Chondrocyte (in vitro differentiated cells): ENCODE measurements at places on chromosomes 12 and 14.
A peak's percentile ranks its signal among the peaks of the same experiment; 100 is the strongest.

- no peak for DNase-seq
Measured at GRCh38 chr14:49853572-49854375, 1.2 kb upstream of the NEMF start.

GRCh38 chr14:72480464-72481243 lies 413.2 kb downstream of the DPF3 start:
- DNase-seq = no peak

DNA sequence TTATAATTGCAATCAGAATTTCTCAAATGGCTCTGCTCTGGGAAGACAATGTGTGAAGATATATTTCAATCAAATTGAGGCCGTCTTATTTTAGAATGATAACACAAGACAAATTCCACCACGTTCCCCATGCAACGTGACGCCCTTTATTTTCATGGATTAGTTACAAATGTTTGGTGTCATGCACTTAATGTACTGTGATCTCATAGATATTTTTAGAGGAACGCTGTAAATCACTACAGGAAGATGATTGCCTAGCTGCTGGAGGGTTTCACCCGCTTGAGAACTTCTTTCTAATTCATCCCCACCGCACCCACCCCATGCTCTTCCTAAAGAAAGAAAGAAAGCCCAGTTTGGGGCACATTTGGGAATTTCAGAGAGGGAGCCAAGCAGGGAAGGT lies 117.2 kb downstream of the PLXNC1 start:
- DNase-seq = no peak

DNA sequence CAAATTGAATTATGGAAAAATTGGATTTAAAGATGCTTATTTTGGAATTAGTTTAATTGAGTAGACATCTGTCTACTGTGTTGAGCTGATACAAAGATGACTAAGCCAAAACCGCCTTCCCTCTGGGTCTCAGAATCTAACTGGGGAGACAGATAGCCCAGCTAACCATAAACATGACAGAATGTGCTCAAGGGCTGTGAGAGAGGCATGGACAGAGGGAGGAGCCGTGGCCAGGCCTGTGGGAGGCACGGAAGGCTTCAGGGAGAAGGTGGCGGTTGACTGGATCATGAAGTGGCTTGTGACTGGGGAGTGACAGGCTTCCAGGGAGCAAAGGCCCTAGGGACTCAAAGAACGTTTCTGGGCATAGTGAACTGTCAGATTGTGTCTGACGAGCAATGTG lies 74.6 kb downstream of the DACT1 start:
- no peak for DNase-seq

- DNase-seq = no peak
Measured at GRCh38 chr12:132204063-132204792, 60.0 kb downstream of the NOC4L start.

DNA sequence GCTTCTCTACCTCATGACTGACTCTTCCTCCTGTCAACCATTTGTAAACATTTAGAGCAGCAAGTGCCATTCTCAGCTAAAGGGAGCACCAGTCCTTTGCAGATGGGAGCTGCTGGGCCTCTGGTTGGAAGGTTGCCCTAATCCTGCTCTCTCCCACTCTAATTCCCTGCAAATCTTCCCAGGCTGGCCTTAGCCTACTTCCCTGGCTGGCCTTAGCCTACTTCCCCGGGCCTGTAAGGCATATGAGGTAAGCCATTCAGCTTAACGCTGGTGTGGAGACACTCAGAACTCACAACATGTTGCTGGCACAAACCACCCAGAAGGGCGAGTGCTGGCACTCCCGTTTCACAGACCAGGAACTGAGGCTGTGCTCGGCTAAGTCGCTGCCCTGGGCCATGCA lies 69.0 kb downstream of the CPSF2 start:
- DNase-seq = no peak

GRCh38 chr12:125614058-125614457 lies 548.8 kb downstream of the AACS start:
- DNase-seq = no peak

DNA sequence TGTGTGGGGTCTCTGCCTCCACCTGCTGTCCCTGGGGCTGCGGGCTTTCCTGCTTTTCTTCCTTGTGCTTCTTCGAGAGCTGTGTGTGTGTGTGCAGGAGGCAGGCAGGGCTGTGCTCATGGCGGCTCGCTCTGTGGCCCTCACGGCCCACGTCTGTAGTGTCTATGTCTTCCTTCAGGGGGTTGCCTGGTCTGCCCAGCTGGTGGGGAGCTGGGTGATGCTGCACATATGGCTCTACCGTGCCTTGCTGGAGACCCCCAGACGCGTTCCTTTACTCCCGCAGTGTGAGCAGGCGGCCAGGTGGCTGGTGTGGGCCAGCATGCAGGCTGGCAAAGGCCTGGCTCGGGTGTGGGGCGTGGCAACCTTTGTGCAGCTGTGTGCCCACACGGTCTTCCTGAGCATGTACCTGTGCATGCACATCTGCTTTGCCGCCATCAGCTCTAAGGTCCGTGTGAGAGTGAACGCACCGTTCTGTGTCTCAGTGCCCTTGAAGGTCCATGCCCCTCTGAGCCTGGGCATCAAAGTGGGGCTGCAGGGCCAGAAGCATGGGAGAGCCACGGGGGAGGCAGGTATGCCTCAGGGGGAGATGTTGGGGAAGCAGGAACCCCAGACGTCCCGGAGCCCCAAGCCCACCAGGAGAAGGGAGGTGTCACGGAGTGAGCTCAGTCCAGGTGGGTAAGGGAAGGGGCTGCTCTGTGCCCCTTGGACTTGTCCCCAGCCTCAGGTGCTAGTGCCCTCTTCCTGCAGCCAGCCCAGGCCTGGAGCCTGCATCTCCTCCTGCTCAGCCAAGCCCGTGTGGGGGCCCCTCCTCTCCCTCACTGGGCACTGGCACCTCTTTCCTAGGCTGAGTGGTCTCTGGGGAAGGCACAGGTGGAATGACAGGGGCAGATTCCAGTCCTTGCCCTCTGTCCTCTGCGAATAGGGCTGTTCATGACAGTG lies 26.4 kb downstream of the CLSTN3 start:
- DNase-seq = no peak

DNA sequence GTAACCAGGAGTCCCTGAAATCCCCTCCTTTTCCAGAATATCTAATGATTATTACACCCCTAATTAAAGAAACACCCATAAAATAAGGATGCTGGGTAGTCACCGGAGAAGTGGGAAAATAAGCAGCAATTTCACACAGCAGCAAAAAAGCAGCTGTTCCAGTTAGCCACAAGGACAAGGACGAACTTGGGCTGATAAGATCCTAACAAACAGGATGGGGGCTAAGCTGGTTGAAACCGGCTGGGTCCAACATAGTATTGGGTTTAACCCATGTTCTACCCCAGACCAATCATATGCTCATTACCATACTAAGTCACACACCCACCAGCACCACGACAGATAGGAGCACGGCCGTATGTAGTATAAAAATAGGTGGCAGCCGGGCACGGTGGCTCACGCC lies 100.7 kb downstream of the RPL10L start:
- DNase-seq = peak; percentile 37

DNA sequence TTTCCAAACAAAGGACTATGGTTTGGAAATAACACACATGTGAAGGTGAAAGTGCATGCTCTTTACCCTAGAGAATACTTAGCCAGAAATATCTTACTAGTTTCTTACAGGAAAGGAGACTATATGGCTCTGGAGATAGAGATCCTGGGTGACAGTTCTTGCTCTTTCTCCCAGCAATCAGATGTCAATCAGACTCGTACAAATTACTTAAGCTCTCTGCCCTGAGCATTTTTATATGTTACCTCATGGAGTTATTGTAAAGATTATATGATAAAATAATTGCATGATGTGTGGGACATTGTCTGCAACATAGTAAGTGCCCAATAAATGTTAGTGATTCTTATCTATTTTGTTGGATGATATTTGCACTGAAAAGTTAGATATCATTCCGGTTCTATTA lies 76.8 kb downstream of the FAR2 start:
- no peak for DNase-seq

DNA sequence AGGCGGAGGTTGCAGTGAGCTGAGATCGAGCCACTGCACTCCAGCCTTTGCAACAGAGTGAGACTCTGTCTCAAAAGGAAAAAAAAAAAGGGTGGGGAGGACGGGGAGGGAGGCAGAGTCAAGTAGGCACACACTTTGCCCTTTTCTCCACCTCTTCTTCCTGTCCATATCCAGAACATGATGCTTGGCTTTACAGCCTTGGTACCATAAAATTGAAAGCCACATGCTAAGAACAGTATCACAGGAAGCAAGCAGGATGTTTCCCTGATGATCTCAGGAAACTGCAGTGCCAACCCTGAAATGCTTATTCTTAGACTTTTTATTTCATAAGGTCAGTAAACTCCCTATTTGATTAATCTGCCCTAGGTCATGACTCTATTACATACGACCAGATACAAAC lies 32.5 kb upstream of the YAF2 start:
- DNase-seq = no peak

GRCh38 chr14:71737760-71738159 lies 194.5 kb upstream of the RGS6 start:
- DNase-seq = no peak

DNA sequence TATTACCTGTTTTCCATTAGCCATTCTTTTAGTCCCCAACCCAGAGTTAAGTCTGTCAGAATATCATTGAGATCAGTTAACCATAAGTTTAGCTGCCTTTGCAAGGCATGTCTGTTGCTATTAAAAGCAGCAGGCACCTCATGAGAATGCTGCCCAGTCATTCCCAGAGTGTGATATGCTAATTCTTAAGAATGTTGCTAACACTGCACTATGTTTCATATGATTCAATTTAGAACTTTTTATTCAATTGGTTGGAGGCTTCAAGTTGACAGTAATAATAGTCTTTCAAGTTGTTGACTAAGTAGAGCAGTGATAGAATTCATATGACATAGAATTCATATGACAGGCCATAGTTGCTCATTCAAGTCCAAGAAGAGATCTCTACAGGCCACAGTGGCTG lies 292.3 kb downstream of the FUT8 start:
- DNase-seq = no peak

- no peak for DNase-seq
Measured at GRCh38 chr12:9933958-9934357, 1.8 kb upstream of the CLEC2A start.

DNA sequence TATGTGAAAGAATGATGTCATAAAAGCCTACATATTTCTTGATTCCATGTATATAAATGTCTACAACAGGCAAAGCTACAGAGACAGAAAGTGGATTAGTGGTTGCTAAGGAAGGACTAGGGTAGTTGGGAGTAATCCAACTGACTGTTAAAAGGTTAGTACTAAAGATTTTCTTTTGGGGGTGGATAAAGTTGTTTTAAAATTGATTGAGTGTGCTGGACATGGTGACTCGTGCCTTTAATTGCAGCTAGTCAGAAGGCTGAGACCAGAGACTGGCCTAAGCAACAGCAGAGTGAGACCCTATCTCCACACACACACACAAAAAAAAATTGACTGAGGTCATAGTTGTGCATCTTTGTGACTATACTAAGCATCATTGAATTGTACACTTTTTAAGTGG lies 234.3 kb downstream of the C12orf50 start:
- DNase-seq = no peak

DNA sequence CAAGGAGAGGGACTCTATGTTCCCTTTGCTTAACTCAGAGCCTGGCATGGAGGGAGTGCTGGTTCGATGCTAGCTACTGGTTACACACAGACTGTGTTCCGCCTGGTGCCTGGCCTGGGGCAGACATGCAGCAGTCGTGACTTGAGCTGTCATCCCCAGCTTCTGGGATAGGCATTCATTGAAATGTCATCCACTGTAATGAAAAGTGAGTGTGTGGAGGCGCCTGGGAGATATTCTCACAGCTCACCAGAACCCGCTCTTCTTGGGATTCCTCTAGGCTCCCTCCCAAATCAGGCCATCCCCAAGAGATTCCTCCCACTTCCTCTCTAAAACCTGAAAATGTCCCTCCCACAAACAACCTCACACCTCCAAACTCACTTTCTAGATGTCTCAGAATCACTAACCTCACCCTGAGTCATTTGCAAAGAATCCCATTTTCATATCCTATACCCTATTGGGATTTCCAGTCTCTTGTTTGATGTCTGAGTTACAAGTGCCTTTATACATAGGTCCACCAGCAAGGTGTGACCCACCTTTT lies 82.8 kb downstream of the CRACR2A start:
- DNase-seq = no peak

- no peak for DNase-seq
Measured at GRCh38 chr14:58947814-58948445, 240.5 kb upstream of the DAAM1 start.

DNA sequence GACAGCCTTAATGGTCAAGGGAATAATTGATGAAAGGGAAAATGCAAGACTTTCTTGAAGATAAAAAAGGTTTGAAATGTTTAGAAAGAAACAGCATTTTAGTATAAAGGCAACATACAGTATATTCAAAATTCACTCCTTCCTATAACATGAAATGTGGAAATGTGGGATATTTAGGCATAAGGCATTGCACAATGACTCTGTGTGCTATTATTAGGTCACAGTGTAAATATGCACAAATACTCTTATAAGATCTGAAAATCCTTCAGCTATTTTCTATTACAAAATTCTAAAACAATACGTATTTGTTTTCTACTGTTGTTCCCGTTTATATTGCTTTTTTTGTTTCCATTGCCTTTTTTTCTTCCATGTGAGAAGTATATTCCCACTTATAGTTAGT lies 127.7 kb downstream of the SLC16A7 start:
- no peak for DNase-seq

GRCh38 chr12:91264178-91264577 lies 81.6 kb upstream of the DCN start:
- no peak for DNase-seq

DNA sequence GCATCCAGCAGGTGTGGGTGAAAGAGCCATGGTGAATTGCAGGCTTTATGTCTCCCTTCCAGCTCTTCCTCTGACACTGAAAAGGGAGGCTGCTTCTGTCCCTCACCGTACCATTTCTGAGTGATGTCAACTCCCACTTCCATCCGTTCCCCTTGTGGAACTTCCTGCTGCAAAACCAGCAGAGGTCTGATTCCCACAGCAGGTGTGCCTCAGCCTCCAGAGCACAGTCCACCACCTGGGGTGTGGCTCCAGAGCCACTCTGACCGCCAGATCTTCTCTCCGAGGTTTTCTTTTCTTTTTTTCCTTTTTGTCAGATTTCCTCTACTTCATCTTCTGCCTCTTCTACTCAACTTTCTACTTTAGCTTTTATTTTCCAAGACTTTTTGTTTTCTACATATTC lies 62.7 kb downstream of the CDC42BPB start:
- no peak for DNase-seq
